ENCODE measurements at places on chromosomes 7 and 10. TPM values are rescaled to one million over a fixed set of nuclear protein-coding genes. Genes with fewer than 3 reads are reported as not detected.

- DNase-seq, result no peak
Measured at GRCh38 chr10:133274751-133275683, 1.7 kb downstream of the ADAM8 start.

Gene RP9
- polyA plus RNA-seq, result 10.1 TPM

- no peak for DNase-seq
Measured at GRCh38 chr7:5525271-5526099, 101.9 kb upstream of the TNRC18 start.

DNA sequence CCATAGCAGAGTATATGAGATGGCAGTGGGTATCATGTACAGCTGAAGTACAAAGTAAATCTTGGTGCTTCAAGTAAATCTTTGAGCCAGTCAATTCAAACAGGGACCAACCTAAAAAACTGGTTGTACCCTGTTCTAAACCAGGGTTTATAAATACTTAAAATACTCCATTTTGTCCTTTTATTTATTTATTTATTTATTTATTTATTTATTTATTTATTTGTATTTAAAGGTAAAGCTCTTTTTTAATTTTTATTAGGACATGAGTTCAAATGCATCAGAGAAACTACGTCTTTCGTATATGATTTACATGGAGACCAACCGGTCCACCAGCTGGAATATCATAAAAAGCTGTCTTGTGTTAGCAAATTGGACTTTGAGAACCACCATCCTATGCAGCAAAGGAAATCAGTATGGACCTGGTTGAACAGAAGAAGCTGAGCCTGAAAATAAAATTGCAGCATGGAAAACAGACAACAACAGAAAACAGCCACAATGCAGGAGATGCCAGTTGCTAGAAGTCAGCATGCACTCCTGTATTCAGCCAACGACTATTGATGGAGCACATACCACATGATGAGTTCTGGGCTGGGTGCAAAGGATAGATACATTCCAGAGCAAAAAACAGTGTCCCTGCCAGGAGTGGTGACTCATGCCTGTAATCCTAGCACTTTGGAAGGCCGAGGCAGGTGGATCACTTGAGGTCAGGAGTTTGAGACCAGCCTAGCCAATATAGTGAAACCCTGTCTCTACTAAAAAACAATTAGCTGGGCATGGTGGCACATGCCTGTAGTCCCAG is 60.0 kb downstream of the PLXNA4 start:
- no peak for DNase-seq

DNA sequence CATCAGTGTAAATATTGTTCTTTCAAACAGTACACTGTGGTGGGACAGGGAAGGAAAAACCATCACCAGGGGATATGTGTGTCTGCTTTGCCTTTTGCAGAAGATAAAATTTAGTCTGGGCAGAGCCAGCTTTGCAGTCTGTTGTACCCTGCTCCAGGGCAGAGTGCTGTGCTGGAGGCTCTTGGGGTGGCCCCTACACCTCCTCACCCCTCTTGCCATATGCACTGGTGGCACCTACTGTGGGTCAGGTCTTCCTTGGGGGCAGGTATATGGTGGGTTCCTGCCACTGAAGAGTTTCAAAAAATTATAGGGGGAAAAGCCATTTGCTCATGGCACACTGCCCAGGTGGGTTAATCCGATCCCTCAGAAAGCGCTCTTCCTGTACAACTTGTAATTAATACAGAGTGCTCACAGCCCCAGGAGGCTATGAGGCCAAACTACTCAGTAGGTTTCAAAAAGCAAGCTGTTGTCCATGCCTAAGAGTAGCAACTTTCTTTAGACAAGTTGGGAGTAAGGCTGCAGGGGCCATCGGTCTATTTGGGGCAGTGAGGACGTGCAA is 112.7 kb upstream of the BMPER start:
- no peak for DNase-seq

- no peak for DNase-seq
Measured at GRCh38 chr7:85068799-85069198, 118.1 kb downstream of the SEMA3D start.

GRCh38 chr7:22142572-22142971 is 196.9 kb upstream of the CDCA7L start:
- no peak for DNase-seq

Gene TMEM196
- polyA plus RNA-seq, result 0.05 TPM

Gene ZPBP
- polyA plus RNA-seq, result not detected

Gene TUBB8
- 0.48 TPM for polyA plus RNA-seq

Gene ADRB1
- polyA plus RNA-seq, result 0.57 TPM

GRCh38 chr7:44104860-44105771 is 971 bp downstream of the AEBP1 start:
- no peak for DNase-seq

Gene KAT6B
- 14.7 TPM for polyA plus RNA-seq

- DNase-seq, result no peak
Measured at GRCh38 chr7:30743371-30744074, 8.4 kb upstream of the INMT start.

- DNase-seq, result no peak
Measured at GRCh38 chr7:47580811-47581331, 1.0 kb downstream of the TNS3 start.

- DNase-seq, result no peak
Measured at GRCh38 chr7:138538518-138538917, 78.5 kb downstream of the TRIM24 start.

DNA sequence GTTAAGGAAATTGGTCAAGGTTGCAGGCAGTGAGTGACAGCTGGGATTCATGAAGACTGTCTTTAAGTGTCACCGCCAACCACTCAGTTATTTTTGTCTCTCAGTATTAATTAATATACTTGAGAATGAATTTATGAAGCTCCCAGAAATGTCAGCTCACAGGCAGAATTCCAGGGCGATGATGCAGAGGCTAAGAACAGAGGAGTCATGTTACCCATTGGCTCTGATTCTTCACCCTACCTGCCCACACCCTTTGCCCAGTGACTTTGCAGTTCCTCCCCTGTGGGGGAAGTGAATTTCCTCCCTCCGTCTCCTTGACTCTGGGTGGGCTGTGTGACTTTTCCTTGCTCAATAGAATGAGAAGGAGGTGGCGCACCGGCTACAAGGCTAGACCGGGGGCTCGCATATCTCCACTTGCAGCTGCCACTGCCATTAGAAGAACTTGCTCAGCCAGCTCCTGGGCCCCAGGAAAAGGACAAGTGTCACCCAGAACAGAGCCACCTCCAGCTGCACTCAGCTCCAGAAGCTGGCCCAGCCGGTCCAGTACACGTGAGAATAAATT is 157.1 kb upstream of the PRKCQ start:
- DNase-seq, result peak; percentile 37

Gene RASA4B
- 19.9 TPM for polyA plus RNA-seq

Gene STEAP1
- 8.1 TPM for polyA plus RNA-seq

DNA sequence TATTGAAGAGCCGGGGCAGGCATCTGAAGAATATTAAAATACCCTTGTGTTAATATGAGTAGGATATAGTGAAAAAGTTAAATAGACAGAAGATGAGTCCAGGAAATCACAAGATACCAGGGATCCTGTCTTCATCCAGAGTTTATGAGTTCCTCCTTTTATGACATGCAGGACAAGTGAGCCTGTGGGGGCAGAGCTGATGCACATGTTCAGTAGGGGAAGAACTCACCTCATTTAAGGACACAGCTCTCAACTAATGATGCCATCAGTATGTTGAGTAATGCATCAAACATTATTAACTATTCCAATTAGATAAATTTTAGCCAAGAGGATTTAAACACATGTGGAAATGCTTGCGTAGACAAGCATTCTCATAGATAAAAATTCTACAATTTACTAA is 435.8 kb upstream of the AKR1E2 start:
- DNase-seq, result no peak

- no peak for DNase-seq
Measured at GRCh38 chr7:2689951-2690705, 2.1 kb downstream of the AMZ1 start.

Gene PRKAR2B
- 42.8 TPM for polyA plus RNA-seq

Gene GPR15LG
- 18.6 TPM for polyA plus RNA-seq

Gene CFAP69
- 2.4 TPM for polyA plus RNA-seq

- no peak for DNase-seq
Measured at GRCh38 chr10:58568428-58568935, 55.8 kb downstream of the BICC1 start.

DNA sequence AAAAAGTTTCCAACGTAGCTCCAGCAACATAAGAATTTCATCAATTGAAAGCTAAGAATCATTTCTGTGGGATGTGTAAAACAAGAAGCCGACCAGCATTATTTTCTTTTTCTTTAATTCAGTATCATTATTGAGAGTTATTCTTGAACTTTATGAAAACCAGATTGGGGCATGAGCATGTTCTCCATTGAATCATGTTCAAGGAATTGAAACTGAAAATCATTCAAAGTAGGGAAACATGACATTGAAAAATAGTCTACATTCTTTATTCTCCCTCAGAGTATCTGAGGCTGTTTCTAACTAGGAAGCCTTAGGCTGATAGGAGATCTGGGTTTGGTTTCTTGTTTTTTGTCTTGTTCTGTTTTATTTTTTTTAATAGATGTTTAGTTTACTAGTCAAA is 253.7 kb downstream of the DYNC1I1 start:
- DNase-seq, result no peak

DNA sequence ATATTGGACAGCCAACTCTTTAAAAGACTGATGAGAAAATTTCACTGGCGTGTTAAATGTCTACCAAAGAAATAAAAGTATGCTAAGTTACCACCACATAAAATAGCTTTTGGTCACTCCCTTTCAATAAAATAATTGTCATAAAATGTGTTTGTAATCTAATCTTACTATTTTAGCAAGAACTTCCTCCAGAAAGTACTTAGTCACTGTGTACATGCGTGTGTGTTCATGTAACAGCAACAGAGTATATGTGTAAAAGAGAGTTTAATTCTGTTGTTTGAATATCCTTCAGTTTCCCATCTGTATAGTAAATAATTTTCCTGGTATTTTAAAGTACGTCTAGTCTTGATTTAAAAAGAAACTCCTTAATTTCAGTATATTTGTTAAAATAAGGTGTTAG is 35.0 kb upstream of the WASL start:
- DNase-seq, result no peak

DNA sequence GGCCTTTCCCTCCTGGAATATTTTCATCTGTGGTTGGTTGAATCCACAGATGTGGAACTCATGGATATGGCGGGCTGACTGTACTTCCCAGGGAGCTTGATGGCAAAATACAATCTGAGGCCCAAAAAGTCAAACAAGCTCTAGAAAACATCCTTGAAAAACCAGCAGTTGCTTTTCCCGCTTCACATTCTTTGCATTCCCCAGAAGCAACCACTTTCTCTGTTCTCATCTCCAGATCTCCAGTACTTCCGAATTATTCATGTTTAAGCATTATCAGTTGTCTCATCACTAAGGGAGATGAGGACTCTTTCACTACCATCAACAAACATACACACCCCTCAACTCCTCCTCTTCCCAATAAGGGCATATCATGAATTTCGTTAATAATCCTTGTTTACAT is 55.3 kb downstream of the KIF5B start:
- no peak for DNase-seq

- no peak for DNase-seq
Measured at GRCh38 chr10:113011592-113012374, 61.7 kb downstream of the TCF7L2 start.

GRCh38 chr7:2383543-2384274 is 19.7 kb upstream of the CHST12 start:
- no peak for DNase-seq

Gene MKX
- polyA plus RNA-seq, result 7.7 TPM

Gene DGKI
- polyA plus RNA-seq, result 1.8 TPM

- DNase-seq, result no peak
Measured at GRCh38 chr10:123677556-123677955, 11.4 kb downstream of the GPR26 start.

GRCh38 chr10:70578371-70578947 is 24.1 kb downstream of the PRF1 start:
- DNase-seq, result no peak

- DNase-seq, result no peak
Measured at GRCh38 chr10:36066850-36067249, 424.8 kb upstream of the FZD8 start.

GRCh38 chr7:19439517-19439916 is 269.3 kb downstream of the POLR1F start:
- no peak for DNase-seq

DNA sequence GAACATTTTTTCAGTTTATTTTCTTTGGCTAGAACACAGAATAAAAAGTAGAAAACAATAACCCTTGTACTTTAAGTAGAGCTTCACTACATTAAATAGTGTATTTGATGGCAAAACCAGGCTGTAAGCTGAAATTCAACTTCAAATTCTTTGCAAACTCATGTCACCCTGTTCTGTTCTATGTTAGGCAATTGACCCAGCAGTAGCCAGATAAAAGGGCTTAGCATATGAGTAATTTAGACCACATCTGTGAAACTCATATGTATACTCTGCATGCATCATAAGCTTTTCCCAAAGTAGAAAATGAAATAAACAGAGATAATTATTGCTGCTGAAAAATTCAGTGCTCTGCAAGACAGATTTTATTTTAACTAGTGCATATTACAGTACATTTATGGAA is 150.2 kb downstream of the GNAI1 start:
- no peak for DNase-seq

GRCh38 chr7:114979388-114979787 is 57.5 kb downstream of the MDFIC start:
- DNase-seq, result no peak

Gene AASS
- polyA plus RNA-seq, result 24.5 TPM

DNA sequence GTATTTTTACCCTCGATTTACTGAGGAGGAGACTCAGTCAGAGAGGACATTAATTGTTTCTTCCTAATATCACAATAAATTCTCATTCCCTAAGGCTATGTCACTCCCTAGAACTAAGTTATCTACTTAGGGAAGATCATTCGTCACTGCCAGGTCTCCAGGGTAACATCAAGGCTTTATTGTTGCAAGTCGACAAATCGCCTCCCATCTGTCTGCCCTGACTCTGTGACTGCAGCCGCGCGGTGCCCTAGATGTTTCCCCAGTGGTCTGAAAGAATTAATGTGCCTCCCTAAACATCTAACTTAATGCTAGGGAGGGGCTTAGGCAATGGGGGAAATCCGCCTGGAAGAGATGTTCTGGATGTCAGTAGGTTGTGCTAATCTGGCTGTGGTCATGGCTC is 558.8 kb upstream of the C7orf33 start:
- DNase-seq, result no peak

DNA sequence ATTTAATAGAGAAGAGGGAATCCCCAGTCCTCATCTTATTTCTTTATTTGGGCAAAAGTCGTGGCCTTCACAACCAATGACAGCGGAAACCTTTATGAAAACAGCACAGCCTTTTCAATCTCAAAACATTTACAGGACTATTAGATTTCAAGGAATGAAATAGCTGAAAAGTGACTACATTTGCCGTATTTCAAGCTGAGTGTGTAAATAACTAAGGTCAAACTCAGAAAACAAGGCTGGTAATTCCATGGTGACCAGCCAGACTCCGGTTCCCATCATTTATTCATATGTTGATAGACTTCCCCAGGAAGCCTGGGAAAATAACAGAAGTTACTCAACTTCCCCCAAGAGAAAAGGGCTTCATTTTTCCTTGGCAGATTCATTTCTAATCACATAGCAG is 457.3 kb upstream of the NFE2L3 start:
- DNase-seq, result no peak

- no peak for DNase-seq
Measured at GRCh38 chr7:48419401-48419800, 248.1 kb downstream of the ABCA13 start.

Data from urinary bladder (tissue), 4 donors.